ENCODE measurements at places on chromosomes 2 and 18.

DNA sequence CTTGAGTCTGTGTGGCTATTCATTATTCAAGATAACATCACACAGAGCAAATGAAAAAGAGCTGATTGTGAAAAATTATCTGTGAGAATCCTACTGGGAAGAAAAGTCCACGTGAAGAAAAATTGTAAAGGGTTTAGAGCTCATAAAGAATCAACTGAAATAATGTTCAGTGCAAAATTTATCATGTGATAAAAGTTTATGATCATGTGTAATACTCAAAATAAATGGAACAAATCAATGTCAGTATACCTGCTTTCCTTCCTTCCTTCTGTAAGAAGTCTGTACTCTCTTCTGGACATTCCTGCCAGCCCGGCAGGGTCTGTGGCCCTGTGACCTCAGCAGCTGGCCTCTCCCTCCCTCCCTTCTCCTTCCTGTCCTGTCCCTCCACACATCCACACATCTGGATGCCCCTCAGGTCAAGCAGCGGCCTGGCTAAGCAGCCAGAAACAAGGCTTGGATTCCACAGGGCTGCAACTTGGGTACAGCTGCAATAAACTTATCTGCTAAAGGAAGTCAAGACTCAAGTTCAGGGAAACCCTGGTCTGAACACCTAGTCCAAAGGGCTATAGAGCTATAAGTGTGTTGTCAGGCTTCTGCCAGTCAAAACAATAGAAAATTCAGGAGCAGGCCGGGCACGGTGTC, 172.1 kb downstream of the MREG start:
- DNase-seq = no peak

DNA sequence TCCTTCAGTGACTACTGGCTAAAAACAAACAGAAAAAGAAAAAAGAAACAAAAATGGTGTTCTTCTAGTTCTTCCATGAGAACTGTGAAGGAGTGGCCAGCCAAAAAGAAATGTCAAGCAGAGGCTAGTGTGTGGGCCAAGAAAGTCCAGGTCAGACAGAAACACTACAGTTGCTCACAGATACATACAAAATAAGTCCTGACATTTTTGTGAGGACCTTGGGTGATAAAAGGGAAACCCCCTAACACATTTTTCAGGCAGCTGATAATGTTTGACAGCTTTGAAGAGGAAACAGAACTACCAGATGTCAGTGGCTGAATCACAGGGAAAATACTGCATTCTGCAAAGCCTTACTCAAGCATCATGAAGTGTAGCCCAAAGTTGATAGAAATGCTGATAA, 28.1 kb downstream of the ARHGAP25 start:
- no peak for DNase-seq

- peak; percentile 43 for DNase-seq
Measured at GRCh38 chr18:72866442-72866900, 1.3 kb downstream of the NETO1 start.

DNA sequence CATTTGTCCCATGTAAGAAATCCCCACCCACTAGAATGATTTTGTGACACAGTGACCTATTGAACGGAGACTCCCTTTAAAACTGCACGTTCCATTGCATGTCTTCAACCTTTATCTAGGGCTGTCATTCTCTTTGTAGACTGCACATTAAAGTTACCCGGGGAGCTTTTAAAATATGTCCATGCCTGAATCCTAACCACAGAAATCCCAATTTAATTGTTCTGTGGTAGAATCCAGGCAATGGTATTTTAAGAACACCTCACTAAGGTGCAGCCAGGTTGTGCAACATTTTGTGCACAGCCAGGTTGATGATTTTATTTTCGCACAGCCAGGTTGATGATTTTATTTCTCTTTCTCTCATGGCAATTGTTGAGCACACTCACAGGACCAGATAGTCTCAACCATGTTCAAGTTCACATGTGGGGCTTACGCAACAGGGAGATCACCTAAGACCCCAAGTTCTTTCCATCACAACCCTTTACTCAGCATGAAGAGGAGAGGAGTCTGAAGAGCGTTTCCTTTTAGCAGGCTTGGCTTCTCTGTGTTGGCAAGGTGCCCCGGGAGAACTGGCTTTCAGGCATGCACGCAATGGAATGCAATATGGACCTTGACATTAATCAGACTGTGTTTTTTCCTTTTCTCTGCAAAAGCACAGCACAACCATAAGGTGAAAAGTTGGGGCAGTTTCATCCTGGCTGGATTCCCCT, 467.3 kb upstream of the ETAA1 start:
- DNase-seq = no peak
